ENCODE measurements at places on chromosomes 2 and 18.

- no peak for DNase-seq
These were observed 1081.8 kb upstream of the TMEFF2 start for GRCh38 chr2:193276560-193276959.

- DNase-seq, result no peak
These were observed 27.2 kb upstream of the KCNF1 start for GRCh38 chr2:10884574-10884975.

DNA sequence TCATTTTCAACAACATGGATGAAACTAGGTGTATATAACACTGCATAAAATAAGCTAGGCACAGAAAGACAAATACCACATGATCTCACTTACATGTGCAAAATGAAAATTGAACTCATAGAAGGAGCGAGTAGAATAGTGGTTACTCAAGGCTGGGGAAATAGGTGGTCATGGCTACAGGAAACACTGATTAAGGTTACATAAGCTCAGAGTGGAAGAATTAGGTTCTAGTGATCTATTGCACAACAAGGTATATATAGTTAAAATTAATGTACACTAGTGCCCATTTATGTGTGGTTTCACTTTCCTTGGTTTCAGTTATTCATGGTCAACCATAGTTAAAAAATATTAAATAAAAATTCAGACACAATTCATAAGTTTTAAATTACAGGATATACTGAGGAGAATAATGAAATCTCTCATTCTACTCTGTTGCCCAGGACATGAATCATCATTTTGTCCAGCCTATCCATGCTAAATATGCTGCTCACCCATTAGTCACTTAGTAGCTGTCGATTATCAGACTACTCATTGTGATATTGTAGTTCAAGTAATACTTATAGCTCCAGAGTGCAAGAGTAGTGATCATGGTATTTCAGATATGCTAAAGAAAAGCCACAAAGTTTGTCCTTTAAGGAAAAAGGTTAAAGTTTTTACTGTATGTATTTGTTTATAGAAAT, 1530.9 kb upstream of the LRRTM1 start:
- DNase-seq, result no peak

DNA sequence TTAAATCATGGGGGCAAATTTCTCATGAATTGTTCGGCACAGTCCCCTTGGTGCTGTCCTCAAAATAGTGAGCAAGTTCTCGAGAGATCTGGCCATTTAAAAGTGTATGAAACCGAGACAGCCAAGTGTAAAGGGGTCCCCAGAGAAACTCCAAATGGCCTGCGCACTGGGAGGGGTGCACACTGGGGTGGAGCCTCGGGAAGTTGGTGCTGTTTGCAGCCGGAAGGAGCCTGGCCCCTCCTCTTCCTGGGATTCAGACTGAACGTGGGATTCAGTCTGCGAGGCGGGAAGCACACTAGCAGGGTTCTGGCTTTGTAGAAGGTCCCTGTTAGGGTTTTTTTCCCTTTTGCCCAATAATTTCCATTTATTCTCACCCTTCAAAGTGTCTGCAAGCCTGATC, 48.8 kb downstream of the RABL2A start:
- DNase-seq, result no peak

DNA sequence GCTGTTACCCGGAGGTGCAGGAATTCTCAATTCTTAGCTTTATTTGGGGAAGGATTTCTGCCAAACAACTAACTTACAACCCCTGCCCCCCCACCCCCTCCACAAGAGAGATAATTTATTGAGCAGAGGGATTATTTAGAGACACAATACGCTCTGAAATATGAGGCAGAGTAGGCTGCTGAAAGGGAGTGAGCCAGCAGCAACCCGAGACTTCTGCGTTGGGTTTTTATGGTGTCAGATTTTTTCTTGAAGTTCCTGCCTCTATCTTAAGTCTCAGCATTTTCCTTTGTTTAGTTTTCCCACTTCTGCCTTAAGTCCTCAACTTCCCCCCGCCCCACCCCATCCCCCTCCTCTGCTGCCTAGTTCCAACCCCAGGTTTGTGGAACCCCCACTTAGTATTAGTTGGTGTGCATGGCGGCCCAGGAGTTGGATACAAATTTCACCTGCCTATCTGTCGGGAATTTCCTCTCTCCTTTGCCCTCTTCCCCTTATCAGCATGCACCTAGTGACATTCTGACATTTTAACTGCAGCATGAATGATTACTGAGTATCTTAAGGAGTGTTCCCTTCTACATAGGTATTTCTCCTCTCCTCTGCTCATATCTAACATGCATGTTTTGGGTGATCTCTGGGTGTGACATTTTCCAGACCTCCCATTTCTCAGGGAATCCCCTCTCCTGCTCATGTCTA, 1635.9 kb upstream of the LRRTM1 start:
- DNase-seq, result no peak

- DNase-seq, result no peak
These were observed 102.4 kb downstream of the ARL4C start for GRCh38 chr2:234394450-234394849.

DNA sequence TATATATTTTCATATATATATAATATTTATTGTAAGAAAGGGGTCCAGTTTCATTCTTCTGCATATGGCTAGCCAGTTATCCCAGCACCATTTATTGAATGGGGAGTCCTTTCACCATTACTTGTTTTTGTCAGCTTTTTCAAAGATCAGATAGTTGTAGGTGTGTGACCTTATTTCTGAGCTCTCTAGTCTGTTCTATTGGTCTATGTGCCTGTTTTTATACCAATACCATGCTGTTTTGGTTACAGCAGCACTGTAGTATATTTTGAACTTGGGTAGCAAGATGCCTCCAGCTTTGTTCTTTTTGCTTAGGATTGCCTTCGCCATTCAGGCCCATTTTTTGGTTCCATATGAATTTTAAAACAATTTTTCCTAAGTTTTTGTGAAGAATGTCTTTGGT, 320.1 kb downstream of the CDH2 start:
- no peak for DNase-seq

GRCh38 chr2:46964835-46965560, 49.4 kb upstream of the MCFD2 start:
- no peak for DNase-seq

GRCh38 chr18:9814431-9814830, 71.3 kb upstream of the TXNDC2 start:
- no peak for DNase-seq

DNA sequence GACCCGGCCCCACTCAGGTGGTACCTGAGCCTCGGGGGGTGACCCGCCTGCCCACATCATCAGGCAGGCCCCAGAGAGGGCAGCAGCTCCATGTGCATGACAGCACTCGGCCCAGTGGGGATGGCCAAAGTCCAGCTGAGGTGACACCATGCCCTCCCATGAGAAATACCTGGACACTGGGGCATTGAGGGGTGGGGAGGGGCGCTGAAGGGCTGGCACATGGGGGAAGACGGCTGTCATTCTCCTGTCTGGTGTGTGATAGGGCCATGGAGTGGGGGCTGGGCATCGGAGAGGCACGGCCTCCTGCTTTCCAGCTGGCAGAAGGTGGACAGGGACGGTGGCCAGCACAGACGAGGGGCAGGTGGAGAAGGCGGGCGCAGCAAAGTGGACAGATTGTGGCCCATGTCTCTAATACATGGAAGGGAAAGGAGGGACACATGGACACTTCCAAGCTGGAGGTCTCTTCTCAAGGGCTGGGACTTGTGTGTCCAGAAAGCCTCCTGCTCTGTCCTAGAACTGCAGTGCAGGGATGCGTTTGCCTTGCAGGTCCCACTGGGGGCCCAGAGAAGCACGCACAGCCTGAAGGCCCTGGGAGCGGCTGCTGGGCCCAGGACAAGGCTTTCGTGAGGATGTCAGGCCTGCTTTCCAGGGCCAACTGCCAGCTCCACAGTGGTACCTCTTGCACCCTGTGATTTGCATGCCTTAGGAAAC, 302.2 kb downstream of the NDUFA10 start:
- DNase-seq, result no peak

- DNase-seq, result no peak
These were observed 18.2 kb downstream of the FBLN7 start for GRCh38 chr2:112156152-112156986.

GRCh38 chr2:168848225-168848624, 42.0 kb downstream of the SPC25 start:
- no peak for DNase-seq

DNA sequence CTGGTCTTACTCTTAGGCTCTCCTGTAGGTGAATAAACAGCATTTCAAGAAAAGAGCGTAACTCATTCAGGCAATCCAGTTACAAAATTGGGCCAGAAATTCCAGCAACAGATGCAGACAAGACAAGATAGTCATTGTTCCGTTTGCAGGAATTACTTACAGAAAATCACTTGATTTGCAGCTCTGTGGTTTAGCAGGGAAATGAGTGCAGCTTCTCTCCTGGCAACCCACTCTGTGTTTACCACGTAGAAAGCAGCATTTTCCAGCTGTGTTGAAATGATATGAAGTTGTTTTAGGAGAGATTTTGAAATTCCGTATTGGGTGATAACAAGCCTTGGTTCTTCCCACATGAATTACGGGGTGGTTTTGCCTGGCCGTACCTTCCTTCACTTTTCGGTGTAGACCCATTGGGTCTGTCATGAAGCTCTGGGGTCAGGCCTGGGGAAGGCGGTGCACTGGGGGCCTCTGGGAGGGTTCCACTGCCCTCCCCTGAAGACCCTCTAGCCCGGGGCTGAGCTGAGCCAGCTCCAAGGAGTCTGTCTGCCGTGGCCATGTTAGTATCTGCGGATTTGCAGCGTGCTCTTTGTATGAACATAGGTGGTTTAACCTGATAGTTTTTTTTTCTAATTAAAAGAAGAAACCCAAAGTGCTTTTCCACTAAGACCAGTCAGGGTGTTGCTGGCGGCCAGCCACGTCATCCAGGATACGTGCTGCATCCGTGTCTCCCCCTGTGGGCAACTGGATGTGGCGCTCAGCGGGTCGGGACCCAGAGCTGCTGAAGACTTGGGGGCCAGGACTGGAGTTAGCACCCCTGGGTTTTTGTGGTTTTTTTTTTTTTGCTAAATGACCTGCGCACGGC, 58.9 kb upstream of the KCNG2 start:
- no peak for DNase-seq

GRCh38 chr2:81327911-81328310, 1023.4 kb upstream of the LRRTM1 start:
- DNase-seq, result no peak

GRCh38 chr2:216644842-216645635, 11.8 kb downstream of the IGFBP2 start:
- no peak for DNase-seq

DNA sequence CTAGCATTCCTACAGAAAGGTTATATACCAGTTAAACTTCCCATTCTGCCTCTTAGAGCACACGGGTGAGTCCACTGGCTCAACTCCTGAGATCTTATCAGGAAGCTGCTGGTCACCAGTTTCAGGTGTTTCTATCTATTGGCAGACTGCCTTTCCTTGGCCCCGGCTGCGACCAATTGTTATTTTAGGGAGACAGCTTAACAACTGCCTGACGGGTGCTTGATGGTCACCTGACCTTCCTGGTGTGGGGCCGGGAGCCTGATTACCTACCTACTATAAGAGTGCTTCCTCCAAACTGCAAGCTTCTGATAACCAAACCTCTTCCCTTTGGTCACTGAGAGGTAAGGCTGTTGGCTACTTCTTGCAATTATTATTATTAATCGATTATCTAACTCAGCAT, 122.1 kb upstream of the XIRP2 start:
- DNase-seq, result no peak

DNA sequence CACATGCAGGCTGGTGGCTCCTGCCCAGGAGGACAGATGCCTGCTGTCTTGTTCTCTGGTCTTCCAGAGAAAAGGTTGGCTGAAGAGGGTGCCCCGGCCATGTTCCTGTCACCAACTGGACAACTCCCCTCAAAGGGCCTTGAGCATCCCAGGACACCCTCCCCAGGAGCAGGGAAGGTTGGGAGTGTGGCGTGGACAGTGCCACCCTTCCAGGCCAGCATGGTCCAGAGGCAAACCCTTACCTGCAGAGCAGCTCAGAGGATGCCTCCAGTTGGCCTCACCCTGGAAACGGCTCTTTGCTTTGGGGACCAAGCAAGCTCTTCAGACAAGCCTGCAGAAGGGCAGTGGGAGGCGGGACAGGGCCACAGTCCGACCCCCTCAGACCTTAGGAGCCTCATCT, 4.9 kb upstream of the GPC1 start:
- no peak for DNase-seq

GRCh38 chr2:187842978-187843847, 289.0 kb upstream of the TFPI start:
- DNase-seq, result no peak

GRCh38 chr2:216216951-216217903, 108.1 kb downstream of the XRCC5 start:
- DNase-seq, result no peak

- DNase-seq, result no peak
These were observed 112.1 kb upstream of the LRATD1 start for GRCh38 chr2:14520385-14520945.

GRCh38 chr2:110978756-110979470, 141.8 kb upstream of the BCL2L11 start:
- DNase-seq, result no peak

DNA sequence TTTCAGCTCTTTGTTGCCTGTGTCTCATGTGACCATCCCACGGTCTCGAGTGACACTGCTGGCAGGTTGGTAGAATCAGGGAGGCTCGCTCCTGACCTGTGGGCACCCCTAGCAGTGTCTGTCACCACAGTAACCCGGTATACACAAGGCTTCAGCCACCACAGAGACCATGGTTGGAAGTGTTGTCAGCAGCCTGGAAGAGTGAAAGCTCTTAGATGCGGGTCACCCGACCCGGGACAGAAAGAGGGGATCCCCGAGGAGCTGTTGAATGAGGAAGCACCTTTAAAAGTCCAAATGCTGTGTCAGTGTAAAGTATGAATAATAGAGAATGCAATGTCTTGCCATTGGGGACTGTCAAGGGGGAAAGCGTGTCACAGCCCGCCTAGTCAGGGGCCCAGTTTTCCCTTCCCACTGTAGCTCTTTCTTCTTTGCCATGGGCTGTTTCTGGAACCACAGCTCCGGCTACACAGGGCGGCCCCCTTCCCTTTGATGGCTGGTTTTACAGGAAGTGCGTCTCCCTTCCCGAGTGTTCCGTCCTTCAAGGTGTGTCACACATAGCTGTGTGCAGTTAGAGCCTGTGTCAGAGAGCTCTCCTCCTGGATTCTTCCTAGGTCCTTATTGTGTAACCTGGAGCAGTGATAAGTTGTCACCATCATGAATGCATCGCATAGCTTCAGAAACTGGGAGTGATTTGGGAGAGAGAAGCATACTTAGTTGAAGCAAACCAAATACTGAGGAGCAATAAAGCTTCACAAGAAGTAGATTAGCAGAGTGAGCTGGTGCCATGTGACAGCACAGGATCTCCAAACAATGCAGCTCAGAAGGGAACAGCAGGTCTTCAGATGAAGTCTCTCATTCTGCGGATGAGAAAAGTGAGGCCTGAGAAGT, 81.4 kb downstream of the MTCL1 start:
- DNase-seq, result no peak

DNA sequence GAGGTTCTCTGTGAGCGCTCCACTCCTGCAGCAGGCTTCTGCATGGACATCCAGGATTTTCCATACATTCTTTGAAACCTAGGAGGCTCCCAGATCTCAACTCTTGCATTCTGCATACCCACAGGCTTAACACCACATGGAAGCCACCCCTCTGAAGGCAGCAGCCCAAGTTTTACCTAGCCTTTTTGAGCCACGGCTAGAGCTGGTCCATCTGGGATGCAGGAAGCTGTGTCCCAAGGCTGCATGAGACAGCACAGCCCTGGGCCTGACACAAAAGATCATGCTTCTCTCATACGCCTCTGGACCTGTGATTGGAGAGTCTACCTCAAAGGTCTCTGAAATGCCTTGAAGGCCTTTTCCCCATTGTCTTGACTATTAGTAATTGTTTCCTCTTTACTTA, 53.6 kb upstream of the RPRM start:
- DNase-seq, result no peak
